ENCODE measurements at places on chromosomes 5 and 9.

DNA sequence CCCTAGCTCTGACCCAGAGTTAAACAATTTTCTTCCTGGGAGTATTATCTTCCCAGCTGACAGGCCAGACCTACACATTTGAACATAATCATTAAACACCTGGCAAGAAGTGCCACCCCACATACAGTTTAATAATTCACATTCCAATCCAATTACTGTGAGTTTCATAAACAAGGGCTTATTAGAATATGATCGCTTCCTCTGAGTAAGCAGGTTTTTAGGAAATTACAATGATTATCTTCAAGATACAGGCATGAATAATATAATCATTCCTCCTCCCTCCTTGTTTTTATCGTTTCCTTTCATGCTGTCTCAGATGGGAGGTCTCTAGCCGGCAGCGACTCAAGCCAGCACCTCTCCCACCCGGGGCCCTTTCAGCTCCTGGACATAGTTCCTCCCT, 15.8 kb upstream of the KIF4B start:
- DNase-seq: no peak

- DNase-seq: no peak
These were observed 20.7 kb downstream of the IGIP start for GRCh38 chr5:140146523-140146842.

DNA sequence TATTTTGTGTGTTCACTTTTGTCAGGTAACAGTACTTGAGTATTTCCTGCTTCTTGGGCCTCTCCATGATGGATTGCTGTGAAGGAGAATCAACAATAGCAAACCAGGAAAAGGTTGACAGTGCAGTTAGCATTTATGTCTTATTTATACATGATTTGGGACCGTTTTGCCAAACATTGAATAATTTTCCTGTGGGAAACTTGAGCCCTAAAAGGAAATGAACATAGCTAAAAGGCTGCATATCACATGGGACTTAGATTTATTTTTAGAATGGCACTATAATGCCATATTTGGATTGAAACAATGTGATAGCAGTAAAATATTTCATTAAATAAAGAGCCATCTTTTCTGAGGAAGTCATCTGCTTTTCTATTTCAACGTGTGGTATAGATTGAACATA, 15.3 kb downstream of the GPR21 start:
- DNase-seq: no peak

DNA sequence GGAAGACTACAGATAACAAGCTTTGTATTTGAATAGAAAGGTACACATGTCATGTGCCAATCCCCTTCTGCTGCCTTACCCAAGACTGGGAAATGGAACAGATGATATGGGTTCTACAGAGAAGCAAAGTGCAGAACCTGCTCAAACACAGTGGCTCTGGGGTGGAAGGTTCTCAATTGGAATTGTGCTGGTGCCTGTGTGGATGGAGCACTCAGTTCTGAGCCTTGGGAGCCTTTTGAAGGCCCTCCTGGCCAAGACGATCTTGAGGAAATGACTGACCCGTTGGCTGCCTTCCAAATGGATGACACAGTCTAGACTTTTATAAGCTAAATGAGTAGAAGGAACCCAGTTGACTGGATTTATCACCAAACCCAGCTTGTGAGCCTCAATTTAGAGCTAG, 4.2 kb upstream of the PRSS3 start:
- no peak for DNase-seq

DNA sequence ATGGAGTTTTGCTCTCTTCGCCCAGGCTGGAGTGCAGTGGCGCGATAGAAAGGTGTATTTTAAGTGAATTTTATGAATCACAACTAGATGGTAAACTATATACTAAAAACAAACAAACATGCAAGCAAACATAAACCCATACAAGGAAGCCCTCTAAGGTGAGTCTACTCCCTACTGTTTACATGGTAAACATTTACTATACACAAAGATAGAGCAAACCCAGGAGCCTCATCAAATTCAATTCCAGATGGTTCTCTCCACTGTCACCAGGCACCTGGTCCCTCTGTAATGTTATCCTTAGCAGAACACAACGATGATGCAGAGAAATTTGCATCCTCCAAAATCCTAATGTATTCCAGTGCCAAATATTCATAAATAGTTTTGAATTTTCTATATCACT, 17.9 kb downstream of the ANKH start:
- no peak for DNase-seq

DNA sequence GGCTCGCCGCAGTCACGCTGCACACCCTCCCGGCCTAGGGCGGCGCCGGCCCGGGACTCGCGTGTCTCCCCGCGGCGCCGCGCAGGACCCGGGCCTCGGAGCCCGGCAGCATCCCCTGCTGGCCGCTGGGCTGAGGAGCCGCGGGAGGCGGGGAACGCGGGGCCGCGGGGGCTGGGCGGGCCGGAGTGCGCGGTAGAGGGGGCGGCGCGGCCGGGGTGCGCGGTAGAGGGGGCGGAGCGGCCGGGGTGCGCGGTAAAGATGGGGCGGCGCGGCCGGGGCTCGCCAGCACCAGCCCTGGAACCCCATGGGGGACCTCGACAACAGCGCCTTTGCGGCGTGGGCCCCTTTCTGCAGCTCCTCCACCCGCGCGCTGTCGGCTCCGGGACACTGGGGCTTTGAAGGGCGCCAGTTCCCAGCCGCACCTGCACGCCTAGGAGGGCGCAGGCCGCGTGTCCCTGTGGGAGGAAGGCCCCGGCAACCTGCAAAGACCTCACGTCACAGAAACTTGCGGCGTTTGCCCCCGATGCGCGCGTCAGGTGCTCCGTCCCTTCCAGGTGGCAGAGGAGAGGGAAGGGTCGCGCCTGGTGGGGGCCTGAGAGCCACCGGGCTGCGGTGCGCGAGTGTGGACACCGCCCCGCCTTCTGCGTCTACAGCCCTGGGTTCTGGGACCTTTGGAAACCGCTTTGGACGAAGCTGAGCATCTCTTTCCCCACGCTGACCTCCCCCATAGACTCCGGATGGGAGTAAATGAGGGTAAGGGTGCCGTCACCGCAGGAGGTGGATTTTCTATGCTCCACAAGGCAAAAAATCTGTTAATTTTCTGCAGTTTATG, 49.6 kb downstream of the NSUN2 start:
- DNase-seq: no peak

- DNase-seq: no peak
These were observed 281.1 kb downstream of the MRPS30 start for GRCh38 chr5:45089870-45090269.

- DNase-seq: peak; percentile 36
These were observed 126.7 kb downstream of the PPP2R2B start for GRCh38 chr5:146751781-146752401.

DNA sequence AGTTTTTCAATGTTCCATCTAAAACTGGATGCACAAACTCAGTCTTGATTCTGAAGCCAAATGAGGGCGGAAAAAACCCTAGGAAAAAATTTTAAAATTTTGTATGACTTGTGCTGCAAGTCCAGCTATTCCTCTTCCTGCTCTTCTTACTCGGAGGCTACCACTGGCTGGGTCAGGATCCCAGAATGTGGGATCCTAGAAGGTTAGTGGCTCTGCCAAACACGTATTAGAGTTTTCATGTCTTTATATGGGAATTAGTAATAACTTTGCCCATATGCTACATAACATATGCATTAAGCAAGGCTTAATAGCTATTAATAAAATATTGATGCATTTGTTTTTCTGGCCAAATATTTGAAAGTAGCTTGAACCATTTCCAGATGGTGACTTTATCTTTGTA, 458.3 kb downstream of the AGTPBP1 start:
- no peak for DNase-seq

- DNase-seq: no peak
These were observed 324.7 kb downstream of the TLE4 start for GRCh38 chr9:79896390-79896980.

GRCh38 chr9:7042124-7042523, 284.4 kb downstream of the KDM4C start:
- DNase-seq: no peak

DNA sequence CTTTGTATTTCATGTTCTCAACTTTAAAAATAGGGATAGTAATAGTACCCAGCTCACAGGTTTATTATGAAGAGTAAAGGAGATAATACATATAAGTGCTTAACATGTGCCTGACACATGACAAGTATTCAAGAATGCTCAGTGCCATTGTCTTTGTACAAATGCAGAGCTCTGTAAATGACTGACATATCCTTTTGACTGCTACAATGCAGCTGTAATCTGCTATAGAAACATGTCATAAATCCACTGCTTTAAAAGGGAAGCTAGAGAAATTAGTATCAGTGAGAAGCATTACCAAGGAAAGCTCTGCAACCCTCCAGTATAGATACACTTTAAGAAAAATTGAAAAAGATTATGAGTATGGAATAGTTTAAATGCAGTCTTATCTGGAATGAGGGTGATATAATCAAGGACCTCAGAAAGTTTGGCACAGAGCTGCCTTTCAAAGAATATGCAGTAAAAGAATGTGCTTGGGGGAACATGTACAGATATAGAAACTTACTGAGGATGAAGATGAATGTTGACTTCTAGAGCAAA, 17.9 kb downstream of the ERAP1 start:
- no peak for DNase-seq

Measured in GM12864 (cell line).